Activated CD4-positive, alpha-beta memory T cell treated with anti-CD3 and anti-CD28 coated beads for 36 hours (primary cell): ENCODE measurements at places on chromosomes 12 and 14. TPM values are rescaled to one million over a fixed set of nuclear protein-coding genes. Genes with fewer than 3 reads are reported as not detected.

GRCh38 chr12:74945771-74946198 is 263.9 kb downstream of the KCNC2 start:
- DNase-seq: no peak
- H3K4me3 ChIP-seq: no peak overlapping the region
- no peaks in the 10 kb centered on the region for H3K27me3 ChIP-seq

The ASCL1 gene
- total RNA-seq: not detected

DNA sequence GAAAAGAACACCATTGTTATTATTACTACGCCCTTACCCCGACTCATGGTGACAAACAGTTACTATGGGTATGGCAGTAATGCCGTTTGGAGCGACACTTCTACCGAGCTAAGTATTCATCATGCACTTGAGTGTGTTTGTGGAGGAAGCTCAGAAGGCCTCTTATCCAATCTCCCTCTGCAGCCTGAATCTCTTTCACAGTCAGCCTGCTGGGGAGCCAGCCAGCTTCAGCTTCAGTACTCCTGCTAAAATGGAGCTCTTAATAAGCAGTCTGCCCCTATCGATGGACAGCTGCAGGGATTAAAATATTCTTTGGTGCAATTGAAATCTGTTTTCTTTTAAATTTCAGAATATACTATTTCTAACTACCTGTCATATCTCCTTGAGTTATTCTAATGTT is 24.7 kb upstream of the ATP5MC2 start:
- no peak overlapping the region for H3K27ac ChIP-seq
- peaks cover 15% of the 10 kb centered on the region for H3K4me1 ChIP-seq
- no peaks in the 10 kb centered on the region for H3K36me3 ChIP-seq
- peaks cover 68% of the 10 kb centered on the region for H3K27me3 ChIP-seq

The SMARCC2 gene
- 96.4 TPM for total RNA-seq

DNA sequence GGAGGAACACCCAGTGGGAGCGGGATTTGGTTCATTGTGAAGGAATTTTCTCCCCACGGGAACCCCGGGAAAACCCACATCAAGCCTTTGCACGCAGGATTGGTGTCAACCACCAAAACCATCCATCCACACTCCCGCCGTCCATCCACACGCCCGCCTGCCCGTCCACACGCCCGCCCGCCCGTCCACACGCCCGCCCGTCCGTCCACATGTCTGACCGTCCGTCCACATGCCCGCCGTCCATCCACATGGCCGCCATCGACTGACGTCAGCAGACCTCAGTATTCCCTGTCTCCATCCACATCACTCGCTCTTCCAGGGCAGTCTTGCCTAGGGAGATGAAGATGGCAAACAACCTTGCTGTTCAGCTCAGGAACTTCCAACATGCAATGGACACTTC is 6.7 kb upstream of the GPR132 start:
- DNase-seq: no peak
- no peak overlapping the region for H3K4me3 ChIP-seq
- no peak overlapping the region for H3K27ac ChIP-seq

The NTF3 gene
- total RNA-seq: not detected

The KIF26A gene
- 0.38 TPM for total RNA-seq

The KCNA5 gene
- total RNA-seq: not detected

DNA sequence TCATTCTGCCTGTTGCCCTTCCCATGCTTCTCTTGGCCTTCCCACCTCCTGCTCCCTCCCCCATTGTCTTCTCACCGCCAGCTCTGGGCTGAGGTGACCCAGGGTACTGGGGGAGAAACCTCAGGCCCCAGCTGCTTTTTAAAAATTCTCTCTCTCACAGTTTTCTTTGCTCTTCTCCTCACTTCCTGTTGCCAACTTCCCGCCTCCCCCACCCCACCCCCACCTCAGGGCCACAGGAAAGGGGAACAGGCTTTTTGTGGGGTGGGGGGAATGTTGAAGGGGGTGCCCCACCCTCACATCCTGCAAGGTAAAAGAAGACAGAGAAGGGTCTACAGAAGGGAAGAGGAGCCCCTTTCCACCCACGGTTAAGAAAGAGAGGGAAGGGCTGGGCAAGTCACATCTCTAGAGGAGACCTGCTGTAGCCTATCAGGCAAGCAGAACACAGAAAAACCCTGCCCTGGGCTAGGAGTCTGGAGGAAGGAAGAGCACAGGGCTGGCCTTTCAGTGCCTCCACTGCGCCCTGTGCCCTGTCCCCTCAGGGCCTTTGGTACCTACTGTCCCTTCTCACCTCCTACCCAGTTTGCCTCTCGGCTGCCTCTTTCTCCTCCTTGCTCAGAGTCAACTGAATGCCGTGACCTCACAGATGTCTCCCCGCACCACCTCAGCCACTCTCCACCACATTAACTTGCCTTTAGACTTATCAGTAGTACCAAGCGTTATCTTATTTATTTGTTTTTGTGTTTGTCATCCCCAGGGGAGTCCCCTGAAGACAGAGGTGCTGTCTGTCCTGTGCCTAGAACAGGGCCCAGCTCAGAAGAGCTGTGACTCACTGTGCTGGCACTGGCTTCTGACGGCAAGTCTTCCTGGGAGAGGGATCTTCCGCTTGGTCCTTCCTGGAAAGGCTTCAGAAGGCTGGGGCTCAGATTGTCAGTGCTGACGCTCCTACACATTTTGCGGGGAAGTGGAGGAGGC is 1.7 kb downstream of the ARHGAP9 start:
- H3K4me3 ChIP-seq: peak overlapping the region; percentile 87
- H3K4me1 ChIP-seq: peaks cover 60% of the 10 kb centered on the region
- H3K27me3 ChIP-seq: no peaks in the 10 kb centered on the region
- peak; percentile 73 for DNase-seq

The KDM2B gene
- 44.8 TPM for total RNA-seq

DNA sequence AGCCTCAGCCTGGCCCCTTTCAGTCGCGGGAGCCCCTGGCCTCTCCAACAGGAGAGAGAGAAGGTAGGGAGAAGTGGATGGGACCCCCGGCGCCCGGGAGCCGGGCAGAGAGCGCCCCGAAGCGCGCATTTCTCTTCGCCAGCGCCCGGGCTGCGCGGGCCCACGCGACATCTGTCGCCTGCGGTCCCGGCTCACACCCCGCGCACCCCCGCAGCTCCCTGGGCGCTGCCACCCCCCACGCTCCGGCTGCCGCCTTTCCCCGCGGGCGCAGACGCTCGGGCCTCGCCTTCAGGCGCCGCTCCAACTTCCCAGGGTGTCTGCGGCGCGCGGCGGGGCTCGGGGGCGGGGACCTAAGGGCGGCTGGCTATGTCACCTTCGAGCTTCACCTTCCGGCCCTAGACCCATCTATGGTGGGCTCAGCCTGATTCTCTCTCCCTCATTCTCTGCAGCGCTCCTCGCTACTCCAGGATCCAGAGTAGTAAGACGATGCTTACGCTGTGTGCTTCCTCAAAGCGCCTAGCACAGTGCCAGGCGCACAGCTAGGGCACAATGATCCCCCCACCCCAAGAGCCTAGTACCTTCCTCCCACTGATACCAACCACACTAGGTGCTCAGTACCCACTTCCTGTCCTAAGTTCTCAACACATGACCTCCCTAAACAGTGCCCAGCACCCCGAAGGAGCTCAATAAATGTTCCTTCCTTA is 1.6 kb downstream of the HRK start:
- H3K4me1 ChIP-seq: peaks cover 34% of the 10 kb centered on the region
- H3K4me3 ChIP-seq: peak overlapping the region; percentile 54
- DNase-seq: no peak
- peaks cover 66% of the 10 kb centered on the region for H3K27me3 ChIP-seq

The TEX52 gene
- total RNA-seq: not detected

DNA sequence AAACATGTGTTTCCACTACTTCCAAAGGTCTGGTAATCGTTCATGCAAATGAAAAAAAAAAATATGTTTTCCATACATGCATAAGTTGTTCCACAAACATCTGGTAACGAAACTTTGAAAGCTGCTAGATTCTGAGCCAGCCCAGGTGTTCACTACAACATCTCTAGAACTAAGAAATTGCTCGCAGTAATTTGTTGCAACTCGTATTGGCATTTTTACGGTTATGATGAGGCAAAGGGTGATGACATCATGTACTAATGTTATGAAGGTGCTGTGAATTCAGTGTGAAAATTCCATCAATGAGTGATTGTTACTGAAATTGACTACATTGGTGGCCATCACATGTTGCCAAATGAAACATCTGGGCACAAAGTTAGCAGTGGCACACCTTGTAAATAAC is 31.9 kb upstream of the CCDC91 start:
- H3K4me1 ChIP-seq: no peaks in the 10 kb centered on the region
- H3K27ac ChIP-seq: no peak overlapping the region
- peaks cover 2% of the 10 kb centered on the region for H3K27me3 ChIP-seq
- DNase-seq: no peak
- no peak overlapping the region for H3K4me3 ChIP-seq

DNA sequence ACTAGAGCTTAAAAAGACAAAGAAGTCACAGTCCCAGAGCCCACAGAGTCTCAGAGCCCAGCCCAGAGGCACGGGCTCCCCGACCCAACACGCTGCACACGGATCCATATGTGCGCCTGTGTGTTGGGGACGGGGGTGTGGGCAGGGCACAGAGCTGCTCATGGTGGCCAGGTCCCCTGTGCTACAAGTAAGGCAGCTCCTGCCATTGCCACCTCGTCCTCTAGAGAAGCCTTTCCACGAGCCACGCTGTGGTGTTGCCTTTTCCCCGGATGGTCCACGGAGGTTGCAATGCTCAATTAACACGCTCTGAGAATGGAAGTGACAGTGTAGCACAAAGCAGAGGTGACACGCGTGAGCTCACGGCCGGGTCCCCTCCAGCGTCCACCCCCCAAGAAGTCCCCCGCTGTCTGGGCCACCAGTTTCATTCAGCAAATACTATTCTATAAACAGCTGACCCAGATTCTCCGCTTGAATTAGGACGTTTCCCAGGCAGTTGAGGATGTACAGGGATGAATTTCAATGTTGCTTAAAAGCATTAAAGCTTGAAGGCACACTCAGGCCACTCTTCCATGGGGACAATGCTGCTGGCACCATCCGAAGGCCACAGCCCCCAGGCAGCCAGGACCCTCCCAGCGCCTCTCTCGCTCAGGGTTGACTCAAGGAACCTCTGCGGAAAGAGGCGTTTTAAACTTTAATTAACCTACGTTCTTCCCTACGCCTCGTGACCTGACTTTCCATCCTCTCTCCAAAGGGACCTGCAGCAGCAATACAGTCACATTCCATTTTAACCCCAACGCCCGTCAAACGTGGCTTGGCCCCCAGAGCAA is 22.7 kb upstream of the EIF5 start:
- H3K27ac ChIP-seq: no peak overlapping the region
- DNase-seq: no peak
- H3K4me1 ChIP-seq: no peaks in the 10 kb centered on the region
- H3K4me3 ChIP-seq: no peak overlapping the region

DNA sequence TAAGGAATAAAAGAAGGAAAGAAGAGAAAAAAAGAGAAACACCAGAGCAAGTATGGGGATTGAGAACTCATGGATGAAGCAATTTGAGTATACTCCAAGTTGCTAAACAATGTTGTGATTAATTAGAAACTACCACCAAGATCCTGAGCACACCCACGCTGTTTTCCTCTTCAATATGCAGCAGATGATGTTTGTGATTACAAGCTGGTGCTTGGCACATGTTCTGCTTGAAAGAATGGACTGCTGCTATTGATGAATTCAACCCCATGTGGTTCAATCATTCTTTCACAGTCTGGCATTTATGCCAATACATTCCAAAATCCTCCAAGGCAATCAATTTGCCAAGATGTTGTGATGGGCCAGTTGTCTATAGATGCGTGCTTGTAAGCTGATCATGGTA is 146.8 kb downstream of the SLC2A13 start:
- no peak overlapping the region for H3K27ac ChIP-seq
- H3K4me3 ChIP-seq: no peak overlapping the region
- H3K36me3 ChIP-seq: no peaks in the 10 kb centered on the region
- H3K4me1 ChIP-seq: no peaks in the 10 kb centered on the region
- no peak for DNase-seq

The SDR9C7 gene
- not detected for total RNA-seq

The AMIGO2 gene
- total RNA-seq: 13.6 TPM

GRCh38 chr14:67151082-67151666 is 38.1 kb upstream of the GARIN2 start:
- H3K36me3 ChIP-seq: no peaks in the 10 kb centered on the region
- H3K4me3 ChIP-seq: no peak overlapping the region
- no peak for DNase-seq
- no peaks in the 10 kb centered on the region for H3K4me1 ChIP-seq
- no peaks in the 10 kb centered on the region for H3K27me3 ChIP-seq

DNA sequence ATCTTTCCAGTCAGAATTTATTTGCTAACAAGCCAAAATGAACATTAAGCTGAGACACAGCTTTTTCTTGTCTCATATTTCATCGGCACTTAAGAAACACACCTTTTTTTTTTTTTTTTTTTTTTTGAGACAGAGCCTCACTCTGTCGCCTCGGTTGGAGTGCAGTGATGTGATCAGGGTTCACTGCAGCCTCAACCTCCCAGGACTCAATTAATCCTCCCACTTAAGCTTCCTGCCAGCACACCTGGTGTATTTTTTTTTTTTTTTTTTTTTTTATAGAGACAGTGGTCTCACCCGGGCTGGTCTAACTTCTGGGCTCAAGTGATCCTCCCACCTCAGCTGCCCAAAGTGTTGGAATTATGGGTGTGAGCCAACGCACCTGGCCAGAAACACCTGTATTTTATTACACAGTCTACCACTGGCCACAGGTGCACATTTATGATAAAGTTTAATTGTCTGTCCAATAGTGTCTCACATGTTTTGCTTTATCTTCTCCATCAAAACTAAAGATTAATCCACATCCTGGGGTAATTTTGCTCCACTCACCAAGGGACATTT is 62.7 kb downstream of the C2CD5 start:
- H3K4me1 ChIP-seq: peaks cover 16% of the 10 kb centered on the region
- H3K27me3 ChIP-seq: no peaks in the 10 kb centered on the region
- H3K27ac ChIP-seq: no peak overlapping the region
- peaks cover 28% of the 10 kb centered on the region for H3K36me3 ChIP-seq

- H3K27me3 ChIP-seq: peaks cover 17% of the 10 kb centered on the region
- H3K4me3 ChIP-seq: no peak overlapping the region
- no peak overlapping the region for H3K27ac ChIP-seq
- H3K4me1 ChIP-seq: no peaks in the 10 kb centered on the region
- no peaks in the 10 kb centered on the region for H3K36me3 ChIP-seq
- no peak for DNase-seq
These were observed 193.1 kb downstream of the APAF1 start for GRCh38 chr12:98838231-98838647.

The HOXC5 gene
- not detected for total RNA-seq

DNA sequence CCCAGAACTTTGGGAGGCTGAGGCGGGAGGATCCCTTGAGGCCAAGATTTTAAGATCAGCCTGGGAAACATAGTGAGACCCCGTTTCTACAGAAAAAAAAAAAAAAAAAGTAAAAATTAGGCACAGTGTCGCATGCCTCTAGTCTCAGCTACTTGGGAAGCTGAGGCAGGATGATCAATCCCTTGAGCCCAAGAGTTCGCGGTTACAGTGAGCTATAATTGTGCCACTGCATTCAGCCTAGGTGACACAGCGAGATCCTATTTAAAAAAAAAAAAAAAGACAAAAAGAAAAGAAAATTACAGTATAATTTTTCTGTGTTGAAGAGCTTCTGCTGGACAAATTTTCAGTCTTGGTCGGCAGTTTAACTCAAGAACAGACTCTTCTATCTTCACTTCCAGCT is 133.9 kb upstream of the FGD4 start:
- DNase-seq: no peak
- no peak overlapping the region for H3K27ac ChIP-seq
- no peak overlapping the region for H3K4me3 ChIP-seq
